ENCODE measurements at places on chromosomes 2 and 18. TPM values are rescaled to one million over a fixed set of nuclear protein-coding genes. Genes with fewer than 3 reads are reported as not detected.

DNA sequence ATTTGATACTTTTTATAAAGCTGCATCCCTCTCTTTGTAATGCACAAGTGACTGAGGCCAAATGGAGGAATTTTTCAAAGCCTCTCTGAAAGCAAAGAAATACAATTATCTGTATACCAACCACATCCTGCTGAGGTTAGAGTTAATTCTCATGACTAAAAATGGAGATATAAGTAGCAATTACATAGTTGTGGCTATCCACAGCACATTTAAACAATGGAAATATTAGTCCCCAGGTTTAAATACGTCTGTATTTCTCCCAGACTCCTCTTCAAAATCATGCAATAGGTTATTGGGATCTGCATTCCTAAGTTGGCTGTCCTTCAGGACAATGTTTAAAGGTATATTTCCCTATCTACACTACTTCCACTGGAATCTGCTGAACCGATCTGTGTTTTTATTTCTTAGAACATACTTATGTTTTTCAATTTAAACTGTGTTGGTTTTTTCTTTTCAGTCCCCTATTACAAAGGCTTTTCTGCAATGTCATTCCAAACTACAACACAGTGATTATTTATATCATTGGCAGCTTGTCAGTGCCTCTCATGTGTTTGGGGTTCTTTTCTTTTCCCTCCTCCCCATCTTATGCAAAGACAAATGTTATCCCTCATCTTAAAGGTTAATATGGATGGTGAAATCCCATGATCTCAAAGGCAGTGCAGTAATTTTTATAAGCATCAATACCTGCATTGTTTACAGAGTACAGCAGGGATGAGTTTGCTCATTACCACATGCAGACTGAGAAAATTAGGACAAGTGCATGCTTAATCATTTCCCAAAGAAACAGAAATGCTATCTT is 134.8 kb upstream of the FSHR start:
- DNase-seq, result no peak

The ABCG8 gene
- not detected for total RNA-seq

DNA sequence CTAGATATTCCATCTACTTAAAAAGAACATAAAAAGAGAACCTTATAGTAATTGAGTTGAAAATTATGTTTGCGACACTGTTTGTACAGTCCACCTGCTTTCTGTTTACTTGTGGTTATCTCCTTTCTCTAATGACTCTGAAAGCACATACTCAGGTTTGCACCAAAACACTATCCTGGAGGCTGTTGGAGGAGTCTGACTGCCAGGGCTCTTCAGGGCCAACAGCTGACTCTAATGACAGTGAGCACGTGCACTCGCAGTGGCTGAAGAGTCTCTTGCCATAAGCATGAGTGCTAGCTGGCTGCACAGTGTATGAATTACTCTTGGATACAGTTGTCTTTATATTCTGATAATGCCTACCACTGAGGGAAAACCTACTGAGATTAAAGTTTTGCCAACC is 16.7 kb upstream of the GLS start:
- DNase-seq, result no peak

GRCh38 chr2:159555651-159556392 is 60.5 kb downstream of the BAZ2B start:
- DNase-seq, result no peak

The OSR1 gene
- not detected for total RNA-seq

DNA sequence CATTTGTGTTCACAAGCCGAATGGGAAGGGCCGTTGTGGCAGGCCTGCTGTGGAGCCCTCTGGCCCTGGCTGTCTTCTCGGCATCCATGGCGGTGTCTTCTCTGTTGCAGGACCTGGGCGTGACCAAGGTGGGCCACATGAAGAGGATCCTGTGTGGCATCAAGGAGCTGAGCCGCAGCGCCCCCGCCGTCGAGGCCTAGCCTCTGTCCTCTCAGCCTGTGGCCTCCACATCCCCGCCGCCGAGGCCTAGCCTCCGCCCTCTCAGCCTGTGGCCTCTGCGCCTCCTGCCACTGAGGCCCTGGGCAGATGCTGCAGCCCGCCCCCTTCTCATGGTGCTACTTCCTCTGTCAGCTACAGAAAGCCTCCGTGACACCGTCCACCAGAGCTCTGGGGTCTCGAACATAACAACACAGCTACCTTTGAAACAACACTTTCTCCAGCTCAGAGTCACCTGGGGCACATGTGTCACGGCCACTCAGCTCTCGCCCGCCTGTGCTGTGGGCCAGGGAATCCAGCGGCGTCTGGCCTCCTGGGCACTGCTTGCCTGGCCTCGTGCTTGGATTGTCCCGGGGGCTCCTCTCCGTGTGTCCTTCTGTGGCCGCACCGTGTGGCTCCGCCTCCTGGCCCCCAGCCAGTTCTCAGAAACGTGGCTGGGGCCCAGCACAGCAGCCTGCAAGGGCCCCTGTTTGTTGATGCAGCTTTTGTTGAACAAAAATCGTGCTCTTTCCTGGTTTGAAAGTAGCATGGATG is 97.1 kb downstream of the USP40 start:
- no peak for DNase-seq

GRCh38 chr2:149467436-149467835 is 120.1 kb downstream of the MMADHC start:
- DNase-seq, result no peak

The SLC4A5 gene
- total RNA-seq, result 4.3 TPM

GRCh38 chr2:25650256-25650655 is 23.1 kb downstream of the DTNB start:
- no peak for DNase-seq

DNA sequence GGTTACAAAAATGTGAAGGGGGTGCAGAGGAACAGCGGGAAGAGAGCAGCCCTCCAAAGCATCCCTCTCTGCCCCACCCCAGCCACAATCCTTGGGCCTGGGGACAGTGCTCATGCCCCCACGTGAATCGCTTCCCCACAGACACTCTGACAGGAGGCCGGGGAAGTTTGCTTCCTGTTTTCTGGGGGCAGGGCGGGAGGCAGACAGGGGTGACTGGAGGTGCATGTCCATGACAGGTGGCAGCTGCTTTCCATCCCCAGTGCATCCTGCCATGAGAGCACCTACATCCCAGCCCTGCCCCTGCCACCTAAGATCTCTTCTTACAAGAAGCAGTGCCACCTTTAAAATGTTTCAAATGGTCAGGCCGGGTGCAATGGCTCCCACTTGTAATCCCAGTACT is 47.2 kb upstream of the UBE2F start:
- no peak for DNase-seq

- DNase-seq, result no peak
Observed at GRCh38 chr2:66235428-66235827, 199.5 kb upstream of the MEIS1 start.

The SOWAHC gene
- 0.27 TPM for total RNA-seq

- DNase-seq, result no peak
Observed at GRCh38 chr18:51897884-51898283, 442.1 kb upstream of the DCC start.

GRCh38 chr2:1493431-1494126 is 80.3 kb downstream of the TPO start:
- no peak for DNase-seq

The MTCL1 gene
- 1.7 TPM for total RNA-seq

GRCh38 chr2:142515493-142515892 is 362.0 kb upstream of the KYNU start:
- DNase-seq, result no peak

- DNase-seq, result no peak
Observed at GRCh38 chr2:159130302-159130701, 156.2 kb downstream of the WDSUB1 start.

The ZSWIM2 gene
- total RNA-seq, result not detected

The FRZB gene
- not detected for total RNA-seq

DNA sequence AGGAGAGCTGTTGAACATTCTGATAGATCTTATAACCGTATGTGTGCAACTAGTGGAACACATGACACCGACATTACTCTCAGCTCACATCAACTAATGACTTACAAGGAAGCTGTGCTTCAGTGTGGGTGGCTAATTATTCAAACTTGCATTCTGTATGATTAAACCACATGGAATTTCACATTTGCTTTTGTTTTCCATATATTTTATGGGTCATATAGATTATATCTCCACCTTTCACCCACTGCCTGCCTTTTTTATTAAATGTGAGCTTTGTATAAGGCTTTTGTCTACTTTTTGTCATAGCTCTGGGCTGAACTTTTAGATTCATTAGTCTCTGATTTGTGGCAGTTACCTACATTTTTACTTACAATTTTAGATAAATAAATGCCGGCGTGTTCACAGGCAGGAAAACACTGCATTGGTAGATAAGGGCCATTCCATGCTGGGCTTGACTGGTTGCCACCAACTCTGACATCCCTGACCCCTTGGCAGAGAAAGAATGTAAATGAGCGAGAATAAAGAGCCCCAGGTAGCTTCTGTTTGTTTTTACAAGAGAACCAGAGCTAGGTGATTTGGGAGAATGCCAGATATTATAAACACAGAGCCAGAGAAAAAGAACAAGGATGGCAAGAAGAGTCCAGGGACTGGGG is 35.7 kb downstream of the LYPD6 start:
- no peak for DNase-seq

DNA sequence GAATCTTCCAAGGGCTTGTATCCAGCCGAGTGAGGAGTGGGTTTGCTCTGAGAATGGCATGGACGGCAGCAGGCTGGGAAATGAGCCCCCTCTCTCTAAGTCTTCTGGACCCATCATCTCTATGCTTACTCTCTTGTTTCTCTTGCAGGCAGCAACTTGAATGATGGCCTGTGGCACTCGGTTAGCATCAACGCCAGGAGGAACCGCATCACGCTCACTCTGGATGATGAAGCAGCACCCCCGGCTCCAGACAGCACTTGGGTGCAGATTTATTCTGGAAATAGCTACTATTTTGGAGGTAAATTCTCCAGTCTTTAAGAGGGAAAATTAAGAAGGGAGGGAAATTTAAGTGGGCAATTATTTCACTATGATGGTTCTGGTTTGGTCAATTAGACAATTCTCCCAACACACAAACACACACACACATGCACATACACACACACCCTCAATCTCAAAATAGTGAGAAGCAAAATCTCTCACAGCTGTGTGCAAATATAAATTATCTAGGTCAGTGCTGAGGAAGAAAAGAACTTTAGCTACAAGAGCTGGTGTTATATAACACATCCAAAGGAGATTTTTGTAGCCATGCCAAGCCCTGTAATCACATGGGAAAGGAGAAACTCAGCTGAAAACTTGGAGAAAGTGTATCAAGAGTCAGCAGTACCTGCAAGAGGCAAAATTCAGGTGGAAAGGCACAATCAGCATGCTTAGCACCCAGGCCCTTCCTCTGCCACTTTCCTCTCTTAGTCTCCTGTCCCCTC is 499.2 kb downstream of the CNTNAP5 start:
- DNase-seq, result no peak

DNA sequence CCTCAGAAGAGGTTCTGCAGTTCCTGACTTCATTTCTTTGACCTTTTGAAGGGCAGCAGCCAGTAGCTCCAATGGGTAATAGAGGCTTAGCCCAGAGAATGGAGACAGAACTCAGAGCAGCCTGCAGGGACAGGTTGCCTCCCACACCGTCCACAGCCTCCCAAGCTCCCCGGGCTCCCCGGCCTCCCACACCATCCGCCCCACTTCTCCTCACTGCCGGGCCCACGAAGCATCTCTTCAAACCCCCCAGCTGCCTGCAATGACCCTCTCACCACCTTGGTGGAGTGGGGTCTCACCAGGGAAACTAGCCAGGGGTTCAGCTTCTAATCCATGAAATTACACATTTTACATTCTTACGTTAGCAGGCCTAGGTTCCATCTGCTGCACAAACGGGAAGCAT is 652.0 kb upstream of the SALL3 start:
- DNase-seq, result no peak

The ASPRV1 gene
- 0.99 TPM for total RNA-seq

DNA sequence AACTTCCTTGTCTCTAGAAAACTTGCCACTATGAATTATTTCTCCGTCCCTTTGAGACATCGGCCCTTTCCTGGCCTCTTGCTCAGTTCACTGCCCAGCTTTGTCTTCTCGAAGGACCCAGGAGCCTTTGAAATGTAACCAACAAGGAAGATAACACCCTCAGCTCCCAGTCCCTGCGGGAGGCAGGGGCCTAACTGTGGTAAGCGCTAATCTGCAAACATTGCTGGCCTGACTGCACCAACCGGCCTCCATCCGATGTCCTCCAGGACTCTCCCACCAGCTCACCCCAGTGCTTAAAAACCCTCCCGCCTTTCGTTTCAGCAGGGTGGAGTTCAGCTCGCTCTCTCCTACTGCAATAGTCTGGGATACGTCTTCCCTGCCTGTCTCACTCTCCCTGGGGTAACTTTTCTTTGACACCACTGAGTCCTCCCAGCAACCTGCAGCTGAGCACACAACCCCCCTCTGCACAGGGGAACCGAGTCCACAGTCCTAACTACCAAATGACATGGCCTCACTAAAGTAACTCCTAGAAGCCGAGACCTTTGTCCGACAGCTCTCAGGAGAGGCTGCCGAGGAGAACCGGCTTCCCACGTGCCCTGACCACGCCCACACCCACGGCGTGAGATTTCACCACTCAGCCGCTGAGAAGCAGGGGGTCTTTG is 76.1 kb downstream of the MBP start:
- DNase-seq, result no peak

DNA sequence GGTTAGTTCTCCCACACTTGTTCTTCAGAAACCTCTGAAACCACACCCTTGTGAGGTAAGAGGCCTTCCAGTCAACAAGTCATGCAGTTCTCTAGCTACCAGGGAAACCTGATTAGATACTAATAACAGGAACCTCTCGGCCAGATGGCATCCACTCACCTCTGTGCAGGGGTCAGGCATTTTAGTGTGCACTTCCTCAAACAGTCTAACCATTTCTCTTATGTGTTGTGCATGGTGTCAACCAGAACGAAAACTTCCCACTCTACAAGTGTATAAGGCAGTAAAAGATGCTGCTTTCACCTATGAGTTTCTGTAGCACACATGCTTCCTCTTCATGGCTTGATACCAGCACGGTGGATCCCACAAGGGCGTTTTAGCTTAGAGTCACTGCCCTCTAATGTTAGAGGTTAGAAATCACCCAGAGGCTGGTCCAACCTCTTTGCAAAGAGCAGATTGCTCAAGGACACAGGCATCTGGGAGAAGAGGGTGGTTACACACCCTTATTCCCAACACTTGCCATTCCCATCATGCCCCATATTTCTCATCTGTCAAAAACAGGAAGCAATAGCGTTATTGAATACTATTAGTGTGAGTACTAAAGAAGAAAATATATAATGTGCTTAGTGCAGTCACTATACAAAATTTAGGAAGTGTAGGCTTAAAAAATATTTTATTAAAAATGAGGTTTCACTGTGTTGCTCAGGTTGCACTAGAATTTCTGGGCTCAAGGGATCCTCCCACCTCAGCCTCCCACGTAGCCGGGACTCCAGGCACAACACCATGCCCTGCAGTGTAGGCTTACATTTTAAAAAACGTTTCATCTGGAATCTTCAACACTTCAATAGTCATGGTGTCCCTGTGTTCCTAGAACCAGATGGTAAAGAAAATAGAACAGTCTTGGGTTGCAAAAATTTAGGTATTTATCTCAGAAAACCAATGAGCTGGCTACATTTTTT is 34.5 kb upstream of the RAB31 start:
- peak; percentile 37 for DNase-seq

The PRSS56 gene
- total RNA-seq, result not detected

GRCh38 chr18:72155327-72155726 is 388.8 kb downstream of the CBLN2 start:
- no peak for DNase-seq

- DNase-seq, result no peak
Observed at GRCh38 chr18:73079920-73080319, 212.1 kb upstream of the NETO1 start.

- DNase-seq, result no peak
Observed at GRCh38 chr2:180336550-180336949, 329.5 kb upstream of the CWC22 start.

The BMP10 gene
- not detected for total RNA-seq

GRCh38 chr2:142580691-142581090 is 296.8 kb upstream of the KYNU start:
- DNase-seq, result no peak

- no peak for DNase-seq
Observed at GRCh38 chr2:16198166-16198912, 258.0 kb downstream of the MYCN start.

All from activated CD4-positive, alpha-beta T cell treated with anti-CD3 and anti-CD28 coated beads, Interleukin-2, amount 10 ng/mL, durations not matched to agents 7 days and 5 days (primary cell).